ENCODE measurements at places on chromosomes 1 and 21.

GRCh38 chr1:153929426-153929825, 6.7 kb upstream of the GATAD2B start:
- DNase-seq, result no peak

- DNase-seq, result peak; percentile 44
Measured at GRCh38 chr21:45639206-45640000, 4.1 kb upstream of the PCBP3 start.

- no peak for DNase-seq
Measured at GRCh38 chr1:14129009-14129408, 429.0 kb downstream of the PRDM2 start.

- DNase-seq, result no peak
Measured at GRCh38 chr1:187396929-187397796, 568.4 kb downstream of the PLA2G4A start.

- DNase-seq, result no peak
Measured at GRCh38 chr1:81264976-81265375, 535.8 kb upstream of the ADGRL2 start.

GRCh38 chr1:213686983-213687382, 300.8 kb upstream of the PROX1 start:
- DNase-seq, result no peak

DNA sequence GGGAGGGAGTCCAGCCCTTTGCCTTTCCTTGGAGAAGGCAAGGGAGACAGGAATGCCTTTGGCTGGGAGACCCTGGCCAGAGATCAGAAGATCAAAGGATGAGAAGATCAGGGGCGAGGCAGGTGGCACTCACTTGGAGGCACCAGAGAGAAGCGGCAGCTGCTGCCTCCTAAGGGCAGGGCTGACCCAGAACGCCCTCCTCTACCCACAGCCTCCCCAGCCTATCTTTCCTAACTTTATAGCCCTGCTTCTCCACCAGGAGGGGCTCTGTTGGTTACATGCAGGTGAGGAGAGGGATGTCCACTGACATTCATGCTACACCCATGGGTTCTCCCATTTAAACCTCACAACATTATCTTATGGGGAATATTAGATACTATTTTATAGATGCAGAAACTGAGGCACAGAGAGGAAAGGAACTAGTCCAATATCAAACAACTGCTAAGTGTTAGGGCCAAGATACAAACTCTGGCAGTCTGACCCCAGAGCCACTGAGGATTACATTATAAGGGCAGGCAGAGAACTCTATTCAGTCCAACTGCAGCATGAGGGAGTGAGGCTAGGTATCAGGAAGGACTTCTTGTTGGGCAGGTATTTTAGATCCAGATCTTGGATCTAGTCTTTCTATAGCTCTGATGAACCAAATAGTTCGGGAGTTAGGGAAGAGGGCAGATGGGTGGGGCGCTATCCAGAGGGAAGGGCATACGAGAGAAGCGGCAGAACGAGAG, 19.9 kb downstream of the LGR6 start:
- DNase-seq, result no peak
